ENCODE measurements at places on chromosomes 7 and 10. TPM values are rescaled to one million over a fixed set of nuclear protein-coding genes. Genes with fewer than 3 reads are reported as not detected.

The ECHDC3 gene
- polyA plus RNA-seq = 6.2 TPM

The SKAP2 gene
- 7.6 TPM for polyA plus RNA-seq

The AMPH gene
- polyA plus RNA-seq = 0.54 TPM

The EBLN1 gene
- polyA plus RNA-seq = not detected

The NIPSNAP2 gene
- polyA plus RNA-seq = 28.2 TPM

The SYT15 gene
- 1.7 TPM for polyA plus RNA-seq

- no peaks in the 10 kb centered on the region for H3K4me1 ChIP-seq
- no peak overlapping the region for H3K27ac ChIP-seq
Measured at GRCh38 chr7:76077435-76077834, 29.5 kb downstream of the MDH2 start.

- no peak overlapping the region for H3K4me3 ChIP-seq
- no peak for DNase-seq
- no peaks in the 10 kb centered on the region for H3K36me3 ChIP-seq
- H3K4me1 ChIP-seq = no peaks in the 10 kb centered on the region
- no peaks in the 10 kb centered on the region for H3K27me3 ChIP-seq
- H3K27ac ChIP-seq = no peak overlapping the region
Measured at GRCh38 chr10:1468811-1469210, 268.5 kb downstream of the ADARB2 start.

- H3K27me3 ChIP-seq = no peaks in the 10 kb centered on the region
- H3K36me3 ChIP-seq = no peaks in the 10 kb centered on the region
- no peaks in the 10 kb centered on the region for H3K4me1 ChIP-seq
- DNase-seq = no peak
- H3K27ac ChIP-seq = no peak overlapping the region
Measured at GRCh38 chr10:75887992-75888680, 456.7 kb downstream of the LRMDA start.

GRCh38 chr7:39507866-39508551 is 58.2 kb upstream of the YAE1 start:
- no peaks in the 10 kb centered on the region for H3K27me3 ChIP-seq
- H3K4me3 ChIP-seq = no peak overlapping the region
- no peaks in the 10 kb centered on the region for H3K36me3 ChIP-seq
- no peak overlapping the region for H3K27ac ChIP-seq
- DNase-seq = no peak

GRCh38 chr10:92688927-92689662 is 660 bp upstream of the HHEX start:
- H3K4me1 ChIP-seq = no peaks in the 10 kb centered on the region
- H3K27me3 ChIP-seq = peaks cover 9% of the 10 kb centered on the region
- no peak overlapping the region for H3K27ac ChIP-seq
- no peaks in the 10 kb centered on the region for H3K36me3 ChIP-seq
- peak; percentile 55 for DNase-seq

DNA sequence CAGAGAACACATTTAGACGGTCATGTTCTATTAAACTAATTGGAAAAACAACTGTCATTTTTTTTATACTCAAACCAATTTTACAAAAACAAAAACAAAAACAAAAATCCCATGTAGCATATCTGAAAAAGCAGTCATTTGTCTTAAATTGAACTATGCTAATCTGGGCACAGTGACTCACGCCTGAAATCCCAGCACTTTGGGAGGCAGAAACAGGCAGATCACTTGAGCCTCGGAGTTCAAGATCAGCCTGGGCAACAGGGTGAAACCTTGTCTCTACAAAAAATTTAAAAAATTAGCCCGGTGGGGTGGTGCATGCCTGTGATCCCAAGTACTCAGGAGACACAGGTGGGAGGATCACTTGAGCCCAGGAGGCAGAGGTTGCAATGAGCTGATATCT is 253.4 kb downstream of the DOCK4 start:
- H3K27ac ChIP-seq = no peak overlapping the region
- no peak overlapping the region for H3K4me3 ChIP-seq
- no peak for DNase-seq
- H3K4me1 ChIP-seq = no peaks in the 10 kb centered on the region
- no peaks in the 10 kb centered on the region for H3K27me3 ChIP-seq

DNA sequence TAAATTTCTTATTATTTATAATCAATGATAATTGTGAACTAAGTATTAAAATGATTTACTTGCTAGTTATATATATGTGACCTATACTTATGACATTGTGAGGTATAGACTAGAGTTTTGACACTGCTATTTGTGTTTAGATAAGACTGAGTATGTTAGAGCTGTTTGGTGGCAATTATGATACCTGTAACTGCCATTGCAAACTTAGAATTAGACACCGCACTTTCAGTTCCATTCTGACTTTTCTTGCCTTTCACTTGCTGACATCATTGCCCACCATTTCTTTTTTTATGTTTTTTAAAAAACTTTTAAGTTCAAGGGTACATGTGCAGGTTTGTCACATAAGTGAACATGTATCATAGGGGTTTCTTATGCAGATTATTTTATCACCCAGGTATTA is 214.5 kb downstream of the MBL2 start:
- H3K4me3 ChIP-seq = no peak overlapping the region
- H3K27me3 ChIP-seq = no peaks in the 10 kb centered on the region
- no peak for DNase-seq
- H3K36me3 ChIP-seq = no peaks in the 10 kb centered on the region

DNA sequence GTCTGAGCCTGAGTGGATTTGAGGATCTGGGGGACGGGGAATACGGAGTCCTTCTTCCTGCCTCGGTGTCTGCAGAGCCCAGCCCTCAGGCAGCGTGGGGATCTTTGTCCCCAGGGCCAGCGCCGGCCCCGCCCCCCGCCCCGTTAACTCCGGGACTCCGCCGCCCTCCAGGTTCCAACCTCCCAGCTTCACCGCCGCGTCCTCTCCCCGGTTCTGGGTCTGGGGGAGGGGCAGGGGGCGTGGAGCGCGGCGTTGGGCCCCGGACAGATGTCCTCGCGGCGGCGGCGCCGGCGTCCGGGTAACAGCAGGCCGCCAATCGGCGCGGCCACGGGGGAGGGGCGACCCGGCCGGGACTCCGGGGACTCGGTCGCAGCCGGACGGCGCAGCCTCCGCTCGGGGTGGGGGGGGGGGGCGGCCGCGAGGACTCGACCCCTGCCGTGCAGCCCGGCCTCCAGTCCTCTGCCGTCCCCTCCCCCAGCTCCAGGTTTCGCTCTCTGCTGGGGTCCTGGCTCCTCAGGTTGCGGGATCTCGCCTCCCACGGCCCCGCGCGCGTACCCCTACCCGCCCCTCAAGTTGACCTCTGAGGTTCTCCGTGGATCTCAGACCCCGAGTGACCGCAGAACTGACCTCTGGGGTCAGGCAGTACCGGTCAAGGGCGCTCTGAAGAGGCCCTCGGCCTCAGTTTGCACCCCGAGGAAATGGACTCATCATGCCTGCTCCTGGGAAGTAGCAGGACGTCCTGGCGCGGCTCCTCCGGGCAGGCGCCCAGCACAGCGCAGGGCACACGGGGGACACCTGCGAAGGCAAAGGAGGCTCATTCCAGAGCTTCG is 2.3 kb upstream of the ELFN1 start:
- peaks cover 2% of the 10 kb centered on the region for H3K4me1 ChIP-seq
- no peaks in the 10 kb centered on the region for H3K36me3 ChIP-seq
- H3K27me3 ChIP-seq = peaks cover 36% of the 10 kb centered on the region

DNA sequence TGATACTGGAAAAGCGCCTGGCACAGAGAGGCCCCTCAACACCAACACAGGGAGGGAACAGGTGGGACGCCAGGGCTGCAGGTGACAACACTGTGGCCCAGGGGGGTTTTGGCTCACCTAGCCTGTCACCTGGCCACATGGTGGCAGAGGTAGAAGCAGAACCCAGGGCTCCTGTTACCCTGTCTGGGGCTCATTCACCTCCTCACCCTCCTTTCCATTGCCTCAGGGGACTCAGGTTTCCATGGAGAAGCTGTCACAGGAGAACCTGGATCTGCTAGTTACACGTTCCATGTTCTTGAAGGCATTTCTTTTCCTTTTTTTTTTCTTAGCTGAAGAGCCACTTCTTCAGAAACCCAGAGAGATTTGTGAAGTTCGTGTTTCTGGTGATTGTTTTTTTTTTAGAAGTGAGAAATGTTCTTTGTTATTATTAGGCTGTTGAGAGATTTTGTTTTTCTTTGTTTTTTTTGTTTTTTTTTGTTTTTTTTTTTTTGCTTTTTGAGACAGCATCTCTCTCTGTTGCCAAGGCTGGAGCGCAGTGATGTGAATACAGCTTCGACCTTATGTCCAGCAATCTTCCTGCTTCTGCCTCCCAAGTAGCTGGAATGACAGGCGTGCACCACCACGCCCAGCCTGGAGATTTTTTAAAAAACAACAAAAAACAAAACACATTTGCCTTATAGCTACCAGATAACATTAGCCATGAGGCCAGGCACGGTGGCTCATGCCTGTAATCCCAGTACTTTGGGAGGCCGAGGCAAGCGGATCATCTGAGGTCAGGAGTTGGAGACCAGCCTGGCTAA is 16.0 kb downstream of the DENND2A start:
- H3K27me3 ChIP-seq = no peaks in the 10 kb centered on the region
- H3K36me3 ChIP-seq = peaks cover 7% of the 10 kb centered on the region
- DNase-seq = no peak
- peak overlapping the region; percentile 58 for H3K27ac ChIP-seq
- H3K4me1 ChIP-seq = no peaks in the 10 kb centered on the region
- H3K4me3 ChIP-seq = no peak overlapping the region

Measured in small intestine (tissue), 16 donors.